ENCODE measurements at places on chromosomes 1 and 21.
A peak's percentile ranks its signal among the peaks of the same experiment; 100 is the strongest.

DNA sequence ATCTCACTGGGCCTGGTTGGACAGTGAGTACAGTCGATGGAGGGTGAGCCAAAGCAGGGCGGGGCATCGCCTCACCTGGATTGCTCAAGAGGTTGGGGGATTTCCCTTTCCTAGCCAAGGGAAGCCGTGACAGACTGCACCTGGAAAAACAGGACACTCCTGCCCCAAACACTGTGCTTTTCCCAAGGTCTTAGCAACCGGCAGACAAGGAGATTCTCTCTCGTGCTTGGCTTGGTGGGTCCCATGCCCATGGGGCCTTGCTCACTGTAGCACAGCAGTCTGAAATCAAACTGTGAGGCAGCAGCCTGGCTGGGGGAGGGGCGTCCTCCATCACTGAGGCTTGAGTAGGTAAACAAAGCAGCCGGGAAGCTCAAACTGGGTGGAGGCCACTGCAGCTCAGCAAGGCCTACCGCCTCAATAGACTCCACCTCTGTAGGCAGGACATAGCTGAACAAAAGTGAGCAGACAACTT is 11.3 kb downstream of the C1orf105 start:
- DNase-seq, result peak; percentile 85

DNA sequence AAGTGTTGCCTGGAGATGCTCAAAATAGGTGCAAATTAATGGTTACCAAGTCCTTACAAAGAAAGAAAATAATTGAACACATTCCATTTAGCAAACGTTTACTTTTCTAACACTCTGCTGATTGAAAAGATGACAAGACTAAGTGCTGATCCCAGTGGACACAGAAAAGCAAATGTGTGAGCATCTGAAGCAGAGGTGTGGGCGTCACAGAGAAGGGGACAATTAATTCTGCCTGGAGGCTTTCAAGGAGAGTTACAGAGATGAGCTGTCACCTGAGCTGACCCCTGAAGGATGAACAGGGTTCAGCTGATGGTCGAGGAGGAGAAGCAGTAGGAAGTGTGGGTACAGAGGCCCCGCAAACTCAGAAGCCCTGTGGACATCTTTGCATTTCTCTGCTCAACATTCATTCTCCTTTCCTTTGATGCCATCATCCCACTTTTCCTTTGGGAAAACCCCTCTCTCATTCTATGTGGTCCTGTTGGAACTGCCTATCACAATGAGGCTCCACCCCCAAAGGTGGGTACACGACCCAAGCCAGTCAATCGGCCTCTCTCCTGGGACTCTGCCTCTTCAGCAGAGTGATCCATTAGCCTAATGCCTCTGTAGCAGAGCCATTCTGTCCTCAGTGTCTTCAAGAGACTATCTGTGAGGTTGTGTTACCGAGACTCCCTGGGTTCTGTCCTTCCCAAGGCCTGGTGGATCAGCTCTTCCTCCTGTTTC is 17.2 kb upstream of the PLA2G2E start:
- DNase-seq, result no peak

DNA sequence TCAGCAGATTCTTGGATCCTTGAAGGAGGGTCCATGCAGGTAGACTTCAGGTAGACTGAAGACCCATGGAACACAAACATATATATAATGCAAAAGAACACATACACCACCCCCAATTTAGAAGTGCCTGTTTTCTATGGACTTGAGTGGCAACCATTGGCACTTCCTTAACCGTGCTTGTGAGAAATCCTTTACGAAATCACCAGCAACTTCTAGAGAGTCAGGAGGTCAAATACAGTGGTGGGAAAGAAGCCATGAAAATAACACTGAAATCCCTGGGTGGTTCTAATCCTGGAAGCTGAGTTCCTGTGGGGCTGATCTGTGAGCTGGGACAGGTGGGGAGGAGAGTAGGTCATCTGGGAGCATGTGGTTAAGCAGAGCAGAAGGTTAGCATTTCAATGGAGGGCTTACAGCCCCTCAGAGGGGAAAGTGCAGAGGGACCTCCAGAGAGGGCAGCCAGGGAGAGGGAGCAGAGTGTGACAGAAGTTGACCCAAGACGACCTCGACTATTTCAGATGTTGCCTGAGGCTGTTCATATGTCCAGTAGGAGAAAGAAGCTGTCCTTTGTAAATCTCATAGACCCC is 13.0 kb upstream of the IL10 start:
- DNase-seq, result no peak

- DNase-seq, result no peak
Measured at GRCh38 chr21:41622831-41623548, 115.0 kb upstream of the TMPRSS2 start.

DNA sequence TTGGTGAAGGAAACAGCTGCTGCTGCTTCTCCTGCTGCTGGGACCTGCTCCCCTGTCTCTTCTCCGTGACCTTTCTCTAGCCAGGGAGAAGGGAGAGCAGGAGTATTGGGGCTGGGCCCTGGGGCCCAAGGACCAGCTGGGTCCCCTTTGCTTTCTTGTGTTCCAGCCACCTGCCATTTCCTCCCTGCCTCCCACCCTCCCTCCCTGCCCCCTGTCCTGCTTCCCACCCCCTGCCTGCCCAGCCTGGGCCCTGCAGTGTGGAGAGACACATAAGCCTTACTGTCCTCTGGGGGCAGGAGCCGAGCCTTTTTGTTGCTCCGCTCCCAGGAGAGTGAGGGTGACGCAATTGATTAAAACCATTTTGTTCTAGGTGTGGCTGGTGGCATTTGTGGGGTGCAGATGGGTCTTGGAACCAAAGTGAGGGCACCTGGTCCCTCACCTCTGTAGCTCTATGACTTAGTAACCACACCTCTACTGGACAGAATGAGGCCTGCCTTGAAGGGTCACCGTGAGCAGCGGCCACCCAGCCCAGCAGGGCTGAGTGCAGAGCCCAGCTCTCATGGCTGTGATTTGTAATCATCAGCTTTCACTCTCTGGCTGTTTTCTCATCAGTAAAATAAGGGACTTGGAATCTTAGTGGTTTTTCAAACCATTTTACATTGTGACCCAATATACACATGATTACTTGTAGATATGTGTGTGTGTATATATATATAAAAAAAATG is 13.9 kb upstream of the TMEM222 start:
- DNase-seq, result no peak

DNA sequence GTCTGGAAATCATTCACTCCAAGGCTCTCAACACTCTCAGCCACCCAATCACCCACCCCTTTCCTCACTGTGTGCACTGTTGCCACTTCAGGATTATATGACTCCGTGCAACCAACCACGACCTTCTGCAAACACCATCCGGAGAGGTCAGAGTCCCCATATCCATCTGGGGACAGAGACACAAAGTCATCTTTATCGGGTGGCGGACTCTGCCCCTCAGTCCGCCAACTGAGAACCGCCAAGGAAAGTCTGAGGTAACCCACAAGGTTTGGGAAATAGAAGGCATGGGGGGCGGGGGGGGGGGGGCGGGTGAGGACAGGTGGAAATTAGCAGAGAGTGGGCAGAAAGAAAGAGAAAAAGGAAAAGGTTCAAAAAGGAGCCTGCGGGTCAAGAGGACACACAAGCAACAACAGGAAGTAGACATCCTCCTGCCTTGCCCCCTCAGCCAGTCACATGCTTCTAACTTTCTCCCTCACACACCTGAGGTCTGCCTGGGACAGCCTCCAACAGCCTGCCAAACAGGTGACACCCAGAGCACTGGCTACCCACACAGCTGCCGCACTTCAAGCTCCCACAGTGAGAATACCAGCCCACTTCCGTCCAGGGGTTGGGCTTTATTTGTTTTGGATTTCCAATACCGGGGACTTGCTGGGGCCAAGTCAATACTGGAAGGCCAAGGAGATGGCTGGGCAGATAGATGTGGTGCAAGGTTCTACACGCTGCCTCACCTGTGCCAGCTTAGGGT is 58.1 kb downstream of the SSBP3 start:
- no peak for DNase-seq

GRCh38 chr1:41860771-41861170 is 58.0 kb downstream of the HIVEP3 start:
- no peak for DNase-seq

DNA sequence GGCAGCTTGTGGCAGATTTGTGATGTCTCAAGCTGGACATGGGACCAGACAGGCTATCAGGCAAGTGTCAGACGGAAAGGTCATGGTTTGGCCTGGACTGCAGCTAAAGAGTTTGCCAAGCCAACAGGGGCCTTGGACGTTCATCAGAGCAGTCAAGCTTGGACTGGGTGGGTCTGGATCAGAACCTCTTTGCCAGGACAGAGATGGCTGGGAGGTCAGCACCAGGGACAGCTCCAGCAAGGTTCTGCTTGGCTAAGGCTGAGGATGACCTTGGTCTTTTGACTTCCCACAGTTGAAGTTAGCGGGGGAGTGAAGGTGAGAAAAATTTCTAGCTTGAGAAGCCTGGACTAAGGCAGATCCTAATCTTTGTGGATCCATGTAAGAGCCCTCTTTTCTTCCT is 68.1 kb downstream of the GRIK3 start:
- no peak for DNase-seq

GRCh38 chr1:43447891-43448708 is 5.6 kb downstream of the HYI start:
- no peak for DNase-seq

DNA sequence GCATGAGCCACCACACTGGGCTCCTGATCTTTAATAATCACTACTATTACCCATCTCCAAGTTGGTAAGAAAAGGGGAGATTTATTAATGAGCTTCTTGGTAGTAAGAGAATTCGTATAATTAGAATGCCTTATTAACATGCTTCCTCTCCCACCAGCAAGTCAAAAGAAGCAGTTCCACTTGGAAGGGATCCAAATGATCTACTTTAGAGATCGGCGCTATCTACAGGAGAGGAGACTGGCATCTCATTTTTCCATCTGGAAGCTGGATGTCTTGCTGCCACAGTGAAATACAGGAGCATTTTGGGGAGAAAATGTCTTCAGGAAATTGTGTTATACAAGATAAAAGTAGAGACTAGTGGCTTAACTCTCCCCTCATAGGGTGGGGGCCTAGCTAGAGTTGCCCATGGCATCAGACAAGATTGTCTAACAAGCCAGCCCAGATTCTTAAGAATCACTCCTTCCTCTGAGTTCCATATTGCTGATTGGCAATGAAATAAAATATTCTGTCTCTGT is 33.6 kb upstream of the CAMSAP2 start:
- DNase-seq, result no peak

DNA sequence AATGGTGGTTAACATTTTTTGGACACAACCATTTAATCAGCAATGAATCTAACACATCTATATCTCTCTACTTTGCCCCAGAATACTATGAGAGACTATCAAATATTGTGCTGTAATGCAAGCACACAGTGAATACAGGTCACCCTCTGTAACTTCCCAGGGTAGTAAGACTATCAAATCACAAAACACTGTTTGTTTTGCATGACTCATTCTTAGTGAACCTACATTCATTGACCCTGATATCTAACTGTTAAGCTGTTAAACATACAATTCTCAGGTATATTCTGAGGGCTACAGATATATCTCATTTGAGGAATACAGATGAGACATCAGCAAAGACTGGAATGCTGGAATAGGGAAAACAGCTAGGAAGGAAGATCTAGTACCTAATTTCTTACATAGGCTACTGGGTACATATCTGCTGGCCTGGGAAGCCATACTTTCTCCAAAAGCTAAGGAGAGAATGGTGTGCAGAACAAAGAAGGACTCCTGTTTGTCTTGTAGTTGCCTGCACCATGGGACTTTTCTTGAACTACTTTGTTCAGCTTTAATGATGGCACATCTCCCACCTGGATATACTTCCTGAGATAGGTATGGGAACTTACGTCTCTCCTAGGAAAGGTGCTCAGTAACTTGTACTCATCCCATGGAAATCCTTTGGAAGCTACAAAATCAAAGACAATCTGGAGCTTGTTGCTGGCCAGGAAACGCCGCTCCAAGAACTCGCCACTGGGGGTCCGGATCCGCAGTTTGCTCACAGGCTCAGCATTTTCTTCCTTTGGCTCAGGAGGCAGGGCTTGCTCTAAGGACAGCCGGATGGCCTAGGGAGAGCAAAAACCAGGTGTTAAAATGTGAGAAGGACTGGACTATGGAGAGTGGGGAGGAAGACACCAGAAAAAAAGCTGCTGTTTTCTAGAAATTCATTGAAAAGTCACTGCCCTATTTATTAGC is 51.9 kb upstream of the DMRTA2 start:
- DNase-seq, result peak; percentile 88

DNA sequence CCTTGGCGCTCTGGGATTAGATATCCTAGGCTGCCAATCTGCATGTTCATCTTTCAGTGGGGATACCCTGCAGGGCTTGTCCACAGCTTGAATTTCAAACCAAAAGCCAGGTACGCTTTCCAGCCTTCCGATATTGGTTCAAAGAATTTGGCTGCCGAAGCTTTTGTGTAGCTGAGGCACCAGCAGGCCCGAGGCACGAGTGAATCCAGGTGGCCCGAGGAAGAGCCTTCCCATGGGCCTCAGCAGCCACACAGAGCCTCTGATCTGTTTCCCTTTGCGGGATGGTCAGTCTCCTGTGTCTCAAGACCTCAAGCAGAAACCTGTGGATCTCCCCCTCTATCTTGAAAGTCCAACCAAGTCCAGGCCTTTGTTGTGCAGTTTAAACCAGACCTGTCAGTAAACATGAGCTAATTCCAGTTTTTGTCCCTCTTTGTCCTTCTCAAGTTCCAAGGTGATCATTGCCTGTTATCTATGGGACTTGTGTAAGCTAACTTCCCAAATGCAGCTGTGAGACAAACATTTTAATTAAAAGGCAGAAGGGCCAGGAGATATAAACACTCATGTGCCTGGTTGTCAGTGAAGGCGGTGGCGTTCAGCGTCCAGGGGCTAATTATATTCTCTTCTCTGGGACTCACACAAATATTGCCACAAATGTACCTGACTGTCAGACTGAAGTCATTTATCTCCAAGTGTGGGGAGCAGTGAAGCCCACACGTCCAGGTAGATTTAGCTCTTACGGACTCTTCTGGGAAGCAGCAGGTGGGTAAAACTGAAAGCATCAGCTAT is 30.6 kb downstream of the VANGL1 start:
- DNase-seq, result no peak

DNA sequence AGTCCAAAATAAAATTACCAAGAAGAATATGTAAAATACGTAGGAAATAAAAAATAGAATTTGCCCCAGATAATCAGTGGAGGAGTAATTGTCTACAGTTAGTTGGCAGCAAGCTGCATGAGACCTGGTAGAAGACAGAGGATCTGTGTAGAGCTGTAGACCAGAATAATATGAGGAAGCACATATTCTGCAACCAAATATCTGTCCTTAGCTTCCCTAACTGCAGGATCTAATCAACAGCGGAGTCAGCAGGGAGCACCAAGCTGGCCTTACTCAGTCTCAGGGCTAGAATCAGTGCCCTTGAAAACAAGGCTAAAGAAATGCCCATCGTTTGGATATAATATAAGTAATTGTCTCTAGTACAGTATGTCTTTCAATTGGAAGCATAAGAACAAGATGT is 6.1 kb upstream of the GCSAML start:
- DNase-seq, result no peak

GRCh38 chr1:166855558-166855957 is 16.3 kb downstream of the POGK start:
- no peak for DNase-seq

- DNase-seq, result no peak
Measured at GRCh38 chr1:93087532-93087931, 8.4 kb downstream of the MTF2 start.

GRCh38 chr1:25780318-25781129 is 19.5 kb upstream of the SELENON start:
- no peak for DNase-seq

All from bronchial epithelial cell (primary cell).